Activated T-helper 2 cell treated with anti-CD3 and anti-CD28 coated beads, Interferon-gamma antibody, Interleukin-2, Interleukin-4, amounts not matched to agents 10 μg/mL and 5 μg/mL and 100 μg/mL, durations not matched to agents 14 hours and 24 hours and 36 hours (primary cell): ENCODE measurements at places on chromosomes 11 and 22. TPM values are rescaled to one million over a fixed set of nuclear protein-coding genes. Genes with fewer than 3 reads are reported as not detected.

- no peak overlapping the region for H3K27ac ChIP-seq
- no peak overlapping the region for H3K4me3 ChIP-seq
- H3K4me1 ChIP-seq, result no peaks in the 10 kb centered on the region
- H3K27me3 ChIP-seq, result no peaks in the 10 kb centered on the region
- DNase-seq, result no peak
- H3K36me3 ChIP-seq, result no peaks in the 10 kb centered on the region
Measured at GRCh38 chr11:31780078-31780477, 31.0 kb downstream of the PAX6 start.

GRCh38 chr11:62611705-62612365 is 740 bp downstream of the EML3 start:
- H3K27me3 ChIP-seq, result no peaks in the 10 kb centered on the region
- no peak for DNase-seq
- peak overlapping the region; percentile 99 for H3K4me3 ChIP-seq
- peak overlapping the region; percentile 95 for H3K27ac ChIP-seq

DNA sequence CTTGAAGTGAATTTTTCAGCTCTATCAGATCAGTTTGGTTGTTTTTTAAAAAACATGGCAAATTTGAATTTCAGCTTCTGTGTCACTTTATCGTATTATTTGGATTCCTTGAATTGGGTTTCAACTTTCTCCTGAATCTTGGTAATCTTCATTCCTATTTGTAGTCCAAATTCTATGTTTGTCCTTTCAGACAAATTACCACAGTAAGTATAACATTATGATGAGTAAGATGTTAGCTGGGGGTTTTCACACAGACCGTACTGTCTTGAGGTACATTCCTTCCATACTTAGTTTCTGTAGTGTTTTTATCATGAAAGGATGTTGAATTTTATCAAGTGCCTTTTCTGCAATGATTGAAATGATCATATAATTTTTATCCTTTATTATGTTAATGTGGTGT is 28.0 kb downstream of the OR5B17 start:
- H3K4me3 ChIP-seq, result no peak overlapping the region
- DNase-seq, result no peak
- H3K27me3 ChIP-seq, result no peaks in the 10 kb centered on the region
- H3K36me3 ChIP-seq, result no peaks in the 10 kb centered on the region

DNA sequence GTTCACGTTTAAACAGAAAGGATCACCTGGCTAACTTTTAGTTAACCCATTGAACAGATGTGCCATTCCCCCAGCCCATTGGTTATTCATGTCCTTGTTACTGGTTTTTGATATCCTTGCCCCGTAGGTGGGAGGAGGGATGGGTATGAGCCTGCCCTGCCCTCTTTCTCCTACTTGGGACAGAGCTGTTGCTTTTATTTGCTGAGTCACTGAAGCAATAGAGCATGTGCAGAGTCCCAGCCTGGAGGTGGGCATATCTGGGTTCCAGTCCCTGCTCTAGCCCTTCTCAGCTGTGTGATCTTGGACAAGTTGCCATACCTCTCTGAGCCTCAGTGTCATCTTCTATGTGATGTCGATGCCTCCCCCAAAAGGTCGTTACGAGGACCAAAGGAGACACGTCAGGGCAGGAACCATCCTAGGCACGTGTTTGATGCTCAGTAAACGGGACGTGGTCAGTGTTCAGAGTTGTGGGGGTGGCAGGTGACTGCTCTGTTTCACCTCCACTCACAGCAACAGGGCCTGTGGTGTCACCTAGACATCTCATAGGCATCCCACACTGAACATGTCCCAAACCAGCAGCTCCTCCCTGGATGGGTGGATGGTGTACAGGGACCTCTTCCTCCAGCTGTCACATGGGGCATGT is 61.0 kb downstream of the BMAL1 start:
- peak overlapping the region; percentile 42 for H3K4me3 ChIP-seq
- peak overlapping the region; percentile 35 for H3K27ac ChIP-seq
- H3K4me1 ChIP-seq, result peaks cover 39% of the 10 kb centered on the region
- DNase-seq, result no peak
- no peaks in the 10 kb centered on the region for H3K36me3 ChIP-seq

DNA sequence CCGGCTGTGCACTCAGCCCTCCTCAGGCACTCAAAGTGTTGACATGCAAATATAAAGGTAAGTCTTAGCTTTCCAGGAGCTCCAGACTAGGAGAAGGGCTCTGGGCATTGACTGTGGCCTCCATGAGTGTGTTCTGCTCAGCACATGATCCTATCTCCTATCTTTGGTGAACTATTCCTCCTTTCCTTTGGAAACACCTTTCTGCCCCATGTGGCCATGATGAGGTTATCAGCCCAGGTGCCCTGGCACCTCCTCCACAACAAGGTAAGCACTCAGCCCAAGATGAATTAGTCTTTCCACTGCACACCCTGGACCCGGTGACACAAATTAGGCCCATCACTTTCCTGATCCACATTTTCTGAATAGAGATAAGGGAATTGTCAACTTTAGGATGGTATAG is 37.9 kb upstream of the LMO1 start:
- no peaks in the 10 kb centered on the region for H3K36me3 ChIP-seq
- H3K27me3 ChIP-seq, result peaks cover 6% of the 10 kb centered on the region
- no peak for DNase-seq
- H3K27ac ChIP-seq, result no peak overlapping the region
- H3K4me1 ChIP-seq, result no peaks in the 10 kb centered on the region

- H3K27me3 ChIP-seq, result no peaks in the 10 kb centered on the region
- no peak for DNase-seq
- no peaks in the 10 kb centered on the region for H3K36me3 ChIP-seq
- H3K27ac ChIP-seq, result no peak overlapping the region
Measured at GRCh38 chr11:7060868-7061267, 27.9 kb upstream of the RBMXL2 start.

HEPACAM gene
- not detected in 2 replicates for total RNA-seq

MMP27 gene
- total RNA-seq, result not detected in 2 replicates

BEST1 gene
- 0.09 TPM in 1 of 2 replicates, not detected in the other for total RNA-seq
